Right ventricle myocardium superior (tissue), 1 donor: ENCODE measurements at places on chromosomes 12 and 14. TPM values are rescaled to one million over a fixed set of nuclear protein-coding genes. Genes with fewer than 3 reads are reported as not detected.

The EIF5 gene
- 234 TPM for total RNA-seq

GRCh38 chr12:91577586-91578539 lies 395.2 kb upstream of the DCN start:
- DNase-seq: no peak

DNA sequence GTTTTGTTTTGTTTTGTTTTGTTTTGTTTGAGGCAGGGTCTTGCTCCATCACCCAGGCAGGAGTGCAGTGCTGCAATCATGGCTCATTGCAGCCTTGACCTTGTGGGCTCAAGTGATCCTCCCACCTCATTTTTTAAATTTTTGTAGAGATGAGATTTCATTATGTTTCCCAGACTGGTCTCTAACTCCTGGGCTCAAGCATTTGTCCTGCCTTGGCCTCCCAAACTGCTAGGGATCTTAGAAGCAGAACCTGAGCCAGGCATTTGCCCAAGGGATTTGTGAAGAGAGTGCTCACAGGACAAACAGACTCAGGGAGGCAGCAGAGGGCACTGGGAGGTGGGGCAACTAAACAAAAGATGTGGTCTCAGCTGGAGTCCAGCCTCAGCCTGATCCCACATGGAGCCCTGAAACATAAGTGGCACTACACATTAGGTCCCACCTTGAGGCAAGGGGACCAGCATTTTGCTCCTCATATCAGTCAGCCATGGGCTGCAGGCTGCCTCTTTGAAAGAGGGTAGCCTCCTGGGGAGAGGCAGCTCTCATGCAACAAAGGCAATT lies 86.2 kb upstream of the CMKLR1 start:
- no peak for DNase-seq

DNA sequence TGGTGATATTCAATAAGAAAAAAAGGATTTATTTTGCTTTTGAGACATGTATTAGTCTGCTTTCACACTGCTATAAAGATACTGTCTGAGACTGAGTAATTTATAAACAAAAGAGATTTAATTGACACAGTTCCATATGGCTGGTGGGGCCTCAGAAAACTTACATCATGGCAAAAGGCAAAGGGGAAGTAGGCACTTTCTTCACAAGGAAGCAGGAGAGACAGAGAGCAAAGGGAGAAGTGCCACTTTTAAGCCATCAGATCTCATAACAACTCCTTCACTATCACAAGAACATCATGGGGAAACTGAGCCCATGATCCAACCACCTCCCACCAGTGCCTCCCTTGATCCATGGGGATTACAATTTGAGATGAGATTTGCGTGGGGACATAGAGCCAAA lies 43.9 kb downstream of the BHLHE41 start:
- no peak for DNase-seq

DNA sequence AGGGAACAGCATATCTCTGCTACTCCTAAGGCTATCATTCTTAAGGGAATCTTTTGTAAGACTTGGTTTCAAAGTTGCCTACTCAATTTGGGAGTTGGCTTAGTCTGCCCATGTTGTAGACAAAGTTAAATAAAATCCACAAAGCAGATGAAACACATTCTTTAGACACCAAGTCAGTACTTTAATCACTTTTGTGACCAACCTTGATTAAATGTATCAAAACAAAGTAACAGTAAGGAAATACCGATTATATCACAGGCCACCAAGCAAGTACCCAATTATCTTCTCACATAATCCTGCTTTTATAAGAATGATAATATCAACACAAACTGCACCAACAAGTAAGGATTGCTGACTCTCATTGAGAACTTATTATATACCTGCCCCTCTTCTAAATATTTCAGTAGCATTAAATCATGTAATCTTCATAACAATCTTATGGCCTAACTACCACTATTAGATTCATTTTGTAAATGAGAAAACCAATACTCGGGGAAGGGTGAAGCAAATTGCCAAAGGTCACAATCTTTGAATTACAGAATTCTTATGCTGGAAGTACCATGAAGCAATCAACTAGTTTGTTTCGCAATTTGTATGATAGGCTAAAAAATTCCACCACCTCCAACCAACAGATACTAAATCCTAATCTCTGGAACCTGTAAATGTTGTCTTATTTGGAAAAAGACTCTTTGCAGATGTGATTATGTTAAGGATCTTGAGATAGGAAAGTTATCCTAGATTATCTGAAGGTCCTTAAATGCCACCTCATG lies 12.6 kb upstream of the DIO2 start:
- no peak for DNase-seq

The SERPINA12 gene
- not detected for total RNA-seq

The STAB2 gene
- 0.05 TPM for total RNA-seq

- DNase-seq: no peak
Observed at GRCh38 chr12:8722286-8722800, 24.6 kb downstream of the RIMKLB start.

The KRT7 gene
- total RNA-seq: 0.59 TPM

GRCh38 chr12:117151403-117152031 lies 38.8 kb downstream of the FBXO21 start:
- DNase-seq: no peak

GRCh38 chr12:112331886-112332285 lies 50.3 kb downstream of the HECTD4 start:
- no peak for DNase-seq

DNA sequence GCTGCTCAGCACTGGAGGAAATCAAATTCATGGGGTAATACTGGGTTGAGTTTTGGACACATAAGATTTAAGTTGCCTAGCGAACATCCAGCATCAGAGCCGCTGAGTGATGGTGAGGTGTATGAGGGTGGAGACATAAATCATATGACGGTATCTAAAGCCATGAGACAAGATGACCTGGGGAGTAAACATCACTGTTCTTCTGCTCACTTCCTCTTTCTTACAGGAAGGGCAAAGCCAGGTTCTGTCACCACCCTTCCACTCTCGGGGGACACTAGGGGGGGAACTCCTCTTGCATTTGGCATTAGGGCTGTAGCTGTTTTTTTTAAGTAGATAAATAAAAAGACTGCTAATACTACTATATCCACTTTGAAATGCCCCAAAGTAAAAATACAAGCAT lies 24.0 kb downstream of the PRDM4 start:
- DNase-seq: no peak

DNA sequence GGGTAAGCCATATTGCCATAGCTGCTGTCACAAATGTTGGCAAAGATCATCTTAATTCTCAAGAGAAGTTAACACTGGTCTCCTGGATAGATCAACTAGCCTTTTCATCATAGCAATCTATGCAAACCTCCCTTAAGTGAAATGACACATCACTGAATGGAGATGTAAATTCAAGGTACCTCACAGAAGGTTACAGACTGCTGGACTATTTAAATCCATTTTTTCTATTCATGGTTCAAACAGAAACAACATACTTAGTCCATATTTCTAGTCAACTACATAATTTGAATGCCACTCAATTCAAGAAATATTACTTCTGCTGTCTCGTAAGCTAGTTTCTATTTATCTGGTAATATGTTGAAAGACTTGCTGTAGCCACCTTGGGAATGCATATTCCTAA lies 748.3 kb downstream of the C12orf50 start:
- no peak for DNase-seq

The TRPV4 gene
- 0.35 TPM for total RNA-seq

The CCDC88C gene
- 2.9 TPM for total RNA-seq

DNA sequence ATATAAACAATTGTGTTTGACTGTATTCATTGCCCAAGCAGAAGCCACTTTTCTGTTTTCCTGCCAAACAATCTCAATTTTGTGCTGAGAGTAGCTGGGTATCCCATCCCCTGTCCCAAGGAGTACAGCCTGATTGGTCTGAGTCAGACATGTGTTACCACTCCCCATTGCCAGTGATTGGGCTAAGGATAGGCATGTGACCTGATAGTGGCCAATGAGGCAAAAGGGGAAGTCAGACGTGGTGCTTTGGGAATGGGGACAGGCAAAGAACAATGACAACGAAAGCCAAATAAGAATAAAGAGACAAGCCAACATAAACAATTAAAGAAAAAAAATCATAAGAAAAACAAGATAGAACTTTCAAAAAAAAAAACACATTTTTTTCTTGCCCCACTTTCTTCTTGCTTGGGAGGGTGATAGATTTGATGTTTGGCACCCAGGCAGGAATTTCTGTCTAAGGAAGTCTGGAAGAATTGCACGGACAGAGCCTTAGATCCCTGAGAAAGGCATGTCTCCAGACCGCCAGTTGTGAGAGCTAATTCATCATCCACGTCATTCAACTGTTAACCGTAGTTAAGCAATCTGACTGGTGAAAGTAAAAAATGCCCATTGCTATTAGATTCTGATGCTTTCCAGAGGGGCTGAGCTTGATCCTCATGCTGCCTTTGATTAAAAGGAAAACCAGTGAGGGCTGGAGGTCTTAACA lies 626.6 kb upstream of the TMEM132C start:
- no peak for DNase-seq

DNA sequence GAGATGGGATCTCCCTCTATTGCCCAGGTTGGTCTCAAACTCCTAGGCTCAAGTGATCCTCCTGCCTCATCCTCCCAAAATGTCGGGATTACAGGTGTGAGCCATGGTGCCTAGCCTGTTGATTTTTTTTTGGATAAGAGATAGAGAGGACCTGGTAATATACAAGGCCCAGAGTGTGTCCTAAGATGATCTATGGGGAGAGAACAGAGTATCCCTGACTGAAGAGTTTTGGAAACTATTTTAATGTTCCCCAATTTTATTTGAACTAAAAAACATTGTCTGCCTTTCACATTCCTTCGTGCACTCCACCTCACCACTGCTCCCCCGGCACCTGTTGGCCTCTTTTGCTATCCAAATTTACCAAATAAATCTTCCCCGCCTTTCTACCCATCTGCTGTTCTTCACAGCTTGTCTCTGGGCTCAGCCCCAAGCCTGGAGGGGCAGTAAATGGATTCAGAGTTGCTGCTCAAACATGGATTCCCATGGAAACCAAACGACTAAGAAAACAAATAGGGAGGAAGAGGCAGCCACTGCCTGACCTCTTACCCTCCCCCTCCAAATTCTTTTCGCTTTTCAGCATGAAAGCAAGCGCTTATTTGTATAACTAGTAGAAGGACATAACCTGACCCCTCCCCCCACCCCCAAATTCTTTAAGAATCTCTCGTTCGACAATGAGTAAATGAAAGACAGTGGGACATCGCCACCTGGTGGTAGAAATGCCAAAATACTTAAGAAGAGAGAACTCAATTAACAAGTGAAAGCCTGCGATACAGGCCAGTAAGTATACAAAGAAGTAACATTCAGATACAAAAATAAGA lies 22.6 kb downstream of the OR10G3 start:
- DNase-seq: peak; percentile 66

DNA sequence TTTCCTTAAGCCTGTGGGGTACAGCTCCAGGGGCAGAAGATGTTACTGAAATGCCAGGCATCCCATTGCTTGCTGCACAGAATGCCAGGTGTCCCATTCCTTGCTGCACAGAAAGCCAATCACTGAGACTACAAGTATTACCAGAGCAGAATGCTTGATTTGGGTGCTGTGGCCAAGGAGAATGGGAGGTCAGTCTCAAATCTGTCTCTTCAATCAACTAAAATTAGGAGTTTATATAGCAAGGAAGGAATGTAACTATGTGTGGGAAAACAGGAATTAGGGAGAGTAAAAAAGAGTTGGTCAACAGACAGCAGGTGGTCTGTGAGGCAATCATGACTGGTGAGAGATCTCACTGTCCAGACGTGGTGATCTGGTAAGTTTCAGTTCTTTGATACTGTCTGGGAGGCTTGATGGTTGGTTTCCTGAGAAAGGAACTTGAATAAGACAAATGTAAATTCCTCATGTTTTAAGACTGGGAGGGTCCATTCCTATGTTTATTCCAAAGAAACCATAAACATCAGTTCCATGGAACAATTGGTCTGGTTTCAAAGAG lies 31.2 kb upstream of the VASH1 start:
- no peak for DNase-seq

DNA sequence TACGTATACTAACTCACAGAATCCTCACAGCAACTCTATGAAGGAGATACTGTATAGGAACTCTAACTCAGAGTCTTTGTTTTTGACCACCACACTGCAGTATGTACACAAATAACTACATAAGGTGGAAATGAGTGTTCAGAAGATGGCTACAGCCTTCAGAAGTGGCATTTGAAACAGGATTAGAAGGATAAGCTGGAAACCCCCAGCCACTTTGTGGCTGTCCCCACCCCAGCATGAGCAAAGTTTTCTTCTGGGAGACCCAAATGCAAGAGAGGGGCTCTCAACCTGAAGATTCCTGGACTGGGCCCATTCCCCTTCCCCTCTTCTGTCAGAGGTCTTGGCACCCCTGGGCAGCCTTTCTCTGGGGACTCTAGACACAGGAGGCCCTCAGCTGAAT lies 43.2 kb upstream of the PNMA1 start:
- no peak for DNase-seq

- DNase-seq: no peak
Observed at GRCh38 chr12:2646341-2646740, 148.4 kb upstream of the FKBP4 start.

DNA sequence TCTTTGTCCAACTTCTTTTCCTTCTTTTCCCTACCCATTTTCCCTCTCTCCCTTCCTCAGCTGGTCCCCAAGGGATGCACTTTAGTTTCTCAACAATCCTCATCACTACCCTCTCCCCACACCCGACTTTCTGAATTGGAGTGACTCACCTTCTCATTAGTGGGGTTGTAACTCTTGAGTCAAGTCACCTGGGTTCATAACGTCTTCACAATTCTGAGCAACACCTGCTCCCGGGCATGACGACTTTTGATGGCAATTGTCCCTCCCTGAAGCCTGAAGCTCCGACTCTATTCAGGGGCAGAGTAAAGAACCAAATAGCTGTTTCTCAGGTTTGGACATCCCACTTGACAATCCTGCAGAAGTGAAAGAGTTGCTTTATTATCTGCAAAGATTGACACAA lies 82.7 kb upstream of the OTX2 start:
- no peak for DNase-seq

DNA sequence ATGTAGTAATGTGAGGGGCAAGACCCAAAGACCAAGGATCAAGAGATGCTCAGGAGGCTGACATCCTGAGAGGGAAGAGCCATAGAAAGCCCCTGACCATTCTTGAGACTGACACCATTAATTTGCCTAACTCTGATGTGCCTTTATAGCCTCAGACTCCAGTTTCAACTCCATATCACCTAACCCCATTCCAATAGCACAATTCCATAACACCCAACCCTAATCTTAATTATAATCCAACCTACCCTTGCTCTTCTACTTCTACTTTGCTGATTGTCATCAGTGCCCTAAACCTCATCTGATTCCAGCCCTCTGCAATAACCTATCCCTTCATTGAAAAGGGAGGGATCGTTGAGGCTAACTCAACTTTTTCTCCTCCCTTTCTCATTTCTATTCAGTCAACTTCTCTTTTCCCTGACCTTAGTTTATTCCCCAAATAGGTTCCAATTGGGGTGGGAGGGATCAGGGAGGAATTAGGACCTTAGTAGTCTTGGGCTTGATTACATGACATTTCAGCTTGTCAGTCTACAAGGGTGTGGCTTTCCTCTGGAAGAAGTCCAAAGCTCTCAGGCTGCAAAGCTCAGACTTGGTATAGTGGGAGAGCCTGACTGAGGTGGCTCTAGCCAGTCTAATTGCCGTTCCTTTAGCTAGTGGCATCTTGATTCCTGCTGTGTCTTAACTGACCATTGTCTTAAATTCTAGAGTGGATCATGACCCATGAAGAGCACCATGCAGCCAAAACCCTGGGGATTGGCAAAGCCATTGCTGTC lies 3.1 kb downstream of the PFKM start:
- no peak for DNase-seq

The GPR68 gene
- 0.13 TPM for total RNA-seq
